Muscle of leg (tissue), 16 donors: ENCODE measurements at places on chromosomes 7 and 10.

DNA sequence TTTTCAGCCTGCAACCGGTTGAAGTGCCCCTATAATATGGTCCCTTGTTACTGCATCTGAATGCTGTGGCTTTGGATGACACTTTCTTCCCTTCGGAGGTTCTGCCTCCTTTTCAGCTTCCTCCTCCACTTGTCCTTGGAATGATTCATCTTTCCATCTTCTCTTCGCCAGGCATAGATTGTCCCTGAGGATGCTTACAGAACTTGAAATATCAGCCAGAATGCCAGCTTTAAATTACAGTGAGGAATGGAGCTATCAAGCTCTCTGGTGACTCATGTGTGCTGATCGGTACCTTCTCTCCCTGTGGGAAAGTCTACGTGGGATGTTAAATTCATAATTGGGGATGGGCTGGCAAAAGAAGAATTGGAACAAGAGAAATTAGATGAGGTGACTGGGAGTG, 45.9 kb upstream of the PDK4 start:
- no peaks in the 10 kb centered on the region for H3K4me1 ChIP-seq
- H3K4me3 ChIP-seq, result no peak overlapping the region
- no peaks in the 10 kb centered on the region for H3K27me3 ChIP-seq
- no peaks in the 10 kb centered on the region for H3K36me3 ChIP-seq
- no peak overlapping the region for H3K27ac ChIP-seq
- no peak for DNase-seq

GRCh38 chr10:132099389-132100090, 33.8 kb downstream of the JAKMIP3 start:
- DNase-seq, result no peak
- H3K4me1 ChIP-seq, result no peaks in the 10 kb centered on the region
- H3K4me3 ChIP-seq, result no peak overlapping the region
- H3K27me3 ChIP-seq, result peaks cover 52% of the 10 kb centered on the region
- H3K27ac ChIP-seq, result no peak overlapping the region

GRCh38 chr10:43225004-43225786, 41.7 kb downstream of the RASGEF1A start:
- no peak overlapping the region for H3K27ac ChIP-seq
- H3K27me3 ChIP-seq, result peaks cover 42% of the 10 kb centered on the region
- H3K4me1 ChIP-seq, result peaks cover 6% of the 10 kb centered on the region
- no peak for DNase-seq
- no peaks in the 10 kb centered on the region for H3K36me3 ChIP-seq

DNA sequence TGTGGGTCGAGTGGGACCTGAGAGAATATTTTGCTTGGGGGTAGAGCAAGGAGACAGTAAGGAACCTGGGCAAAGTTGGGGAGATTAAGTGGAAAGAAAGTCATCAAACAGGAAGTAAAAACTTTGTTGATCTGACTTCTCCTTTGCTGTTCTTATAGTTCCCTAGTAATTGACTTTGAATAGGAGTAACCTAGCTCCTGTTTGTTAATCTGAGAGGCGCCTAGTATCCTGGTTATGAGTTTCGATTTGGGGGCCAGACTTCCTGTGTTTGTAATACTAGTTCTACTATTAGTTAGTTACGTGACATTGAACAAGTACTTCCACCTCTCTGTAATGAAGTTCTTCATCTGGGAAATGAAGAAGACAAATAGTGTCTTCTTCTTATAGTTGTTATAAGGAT, 99.1 kb downstream of the ZNF365 start:
- no peaks in the 10 kb centered on the region for H3K27me3 ChIP-seq
- no peaks in the 10 kb centered on the region for H3K4me1 ChIP-seq
- H3K27ac ChIP-seq, result no peak overlapping the region
- H3K4me3 ChIP-seq, result no peak overlapping the region

DNA sequence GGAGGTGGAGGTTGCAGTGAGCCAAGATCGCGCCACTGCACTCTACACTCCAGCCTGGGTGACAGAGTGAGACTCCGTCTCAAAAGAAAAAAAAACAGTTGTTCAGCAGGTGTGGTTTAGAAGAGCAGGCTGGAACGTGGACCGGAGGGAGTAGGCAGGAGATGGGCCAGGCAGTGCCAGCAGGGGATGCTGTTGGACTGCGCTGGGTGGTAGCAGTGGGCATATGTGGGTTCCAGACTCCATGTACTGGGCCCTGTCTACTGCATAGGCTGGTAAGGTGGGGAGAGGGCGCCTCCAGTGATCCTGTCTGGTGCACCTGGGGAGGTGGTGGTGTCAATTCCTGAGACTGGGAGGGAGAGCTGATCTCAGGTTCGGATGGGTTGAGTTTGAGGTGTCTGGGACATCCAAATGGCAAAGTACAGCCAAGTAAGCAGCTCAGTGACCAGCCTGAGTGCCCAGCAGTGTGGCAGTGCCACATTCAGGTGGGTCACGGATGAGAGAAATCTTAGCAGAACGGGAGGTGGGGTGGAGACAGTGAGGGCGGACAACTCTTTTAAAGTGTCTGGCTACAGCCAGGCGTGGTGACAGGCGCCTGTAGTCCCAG, 25.9 kb downstream of the SFXN4 start:
- no peaks in the 10 kb centered on the region for H3K27me3 ChIP-seq
- DNase-seq, result no peak
- peaks cover 23% of the 10 kb centered on the region for H3K36me3 ChIP-seq
- no peak overlapping the region for H3K4me3 ChIP-seq
- H3K27ac ChIP-seq, result no peak overlapping the region

- H3K27ac ChIP-seq, result peak overlapping the region; percentile 99
- H3K4me1 ChIP-seq, result peaks cover 13% of the 10 kb centered on the region
- H3K27me3 ChIP-seq, result no peaks in the 10 kb centered on the region
- no peak for DNase-seq
Measured at GRCh38 chr10:24723386-24723787, 300 bp downstream of the ARHGAP21 start.
